SW 1271 (cell line): ENCODE measurements at places on chromosomes 12 and 14.

- no peak for DNase-seq
Measured at GRCh38 chr14:67566908-67567307, 33.2 kb downstream of the PIGH start.

GRCh38 chr12:66190519-66191370 lies 1.7 kb downstream of the IRAK3 start:
- DNase-seq, result no peak

DNA sequence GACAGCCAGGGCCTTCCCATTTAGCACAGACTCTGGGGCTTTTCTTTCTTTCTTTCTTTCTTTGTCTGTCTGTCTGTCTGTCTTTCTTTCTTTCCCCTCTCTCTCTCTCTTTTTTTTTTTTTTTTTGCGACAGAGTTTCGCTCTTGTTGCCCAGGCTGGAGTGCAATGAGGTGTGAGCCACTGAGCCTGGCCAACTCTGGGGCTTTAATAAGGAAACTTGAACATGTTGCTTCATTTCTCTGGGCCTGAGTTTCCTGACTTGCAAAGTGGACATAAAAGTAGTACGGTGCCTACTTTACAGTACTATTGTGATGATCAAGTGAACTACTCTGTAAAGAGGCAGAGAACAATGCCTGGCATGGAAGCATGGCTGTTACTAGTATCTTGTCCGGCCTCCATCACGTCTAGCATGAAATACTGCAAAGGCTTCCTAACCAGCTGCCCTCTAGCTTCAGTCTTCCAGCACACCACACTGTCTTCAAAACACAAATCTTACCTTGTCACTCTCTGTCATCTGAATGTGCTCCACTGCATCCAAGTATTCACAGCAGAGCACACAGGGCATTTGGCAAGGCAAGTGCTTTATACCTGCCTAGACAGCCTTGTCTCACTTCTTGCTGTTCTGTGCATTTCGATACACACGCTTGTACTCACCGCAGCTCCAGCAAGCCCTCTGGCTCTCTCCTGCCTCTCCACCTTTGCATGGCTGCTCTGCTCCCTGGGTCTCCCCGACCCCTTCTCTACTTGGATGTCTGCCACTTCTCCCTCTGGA lies 96.7 kb downstream of the IRF2BPL start:
- no peak for DNase-seq

DNA sequence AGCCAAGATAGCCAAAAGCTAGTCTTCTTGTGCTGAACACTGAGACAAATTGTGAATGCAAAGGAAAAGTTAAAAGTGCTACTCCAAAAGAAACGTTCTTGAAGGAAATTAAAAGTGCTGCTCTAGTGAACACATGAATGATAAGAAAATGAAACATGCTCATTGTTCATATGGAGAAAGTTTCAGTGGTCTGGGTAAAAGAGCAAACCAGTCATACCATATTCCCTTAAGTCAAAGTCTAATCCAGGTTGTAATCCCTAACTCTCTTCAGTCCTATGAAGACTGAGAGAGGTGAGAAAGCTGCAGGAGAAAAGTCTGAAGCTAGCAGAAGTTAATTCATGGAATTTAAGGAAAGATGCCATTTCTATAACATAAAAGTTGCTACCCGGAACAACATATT lies 121.5 kb downstream of the MNAT1 start:
- DNase-seq, result no peak

- no peak for DNase-seq
Measured at GRCh38 chr14:104316121-104316722, 177.8 kb downstream of the KIF26A start.

- DNase-seq, result no peak
Measured at GRCh38 chr12:4172999-4173398, 100.6 kb upstream of the CCND2 start.

GRCh38 chr12:571795-572531 lies 91.3 kb downstream of the NINJ2 start:
- no peak for DNase-seq

GRCh38 chr14:28656704-28657255 lies 109.8 kb upstream of the FOXG1 start:
- no peak for DNase-seq

DNA sequence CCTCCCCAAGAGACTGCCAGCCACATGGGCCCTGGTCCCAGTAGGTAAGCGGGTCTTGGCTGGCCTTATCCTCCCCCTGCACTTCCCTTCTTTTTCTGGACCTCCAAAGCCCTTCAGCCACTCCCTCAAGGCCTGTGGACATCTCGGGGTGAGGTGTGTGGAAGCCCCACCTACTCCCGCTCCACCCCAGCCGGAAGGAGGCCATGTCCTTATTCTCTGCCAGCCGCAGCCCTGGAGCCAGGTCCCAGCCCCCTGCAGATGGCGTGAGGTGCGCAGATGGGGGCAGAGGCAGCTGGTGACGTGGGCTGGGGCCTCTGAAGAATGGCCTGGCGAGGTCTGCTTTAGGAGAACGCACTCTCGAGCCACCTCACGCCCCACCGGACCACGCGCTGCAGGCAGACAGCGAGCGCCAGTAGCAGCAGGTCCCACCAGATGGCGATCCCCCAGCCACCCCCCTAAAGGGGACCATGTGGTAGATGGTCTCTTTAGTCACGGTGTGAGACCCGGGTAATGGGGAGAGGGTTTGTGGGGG lies 167.1 kb downstream of the TSPAN9 start:
- no peak for DNase-seq

GRCh38 chr12:11776316-11776715 lies 126.8 kb downstream of the ETV6 start:
- no peak for DNase-seq

GRCh38 chr12:58291106-58291505 lies 349.7 kb downstream of the ATP23 start:
- no peak for DNase-seq

DNA sequence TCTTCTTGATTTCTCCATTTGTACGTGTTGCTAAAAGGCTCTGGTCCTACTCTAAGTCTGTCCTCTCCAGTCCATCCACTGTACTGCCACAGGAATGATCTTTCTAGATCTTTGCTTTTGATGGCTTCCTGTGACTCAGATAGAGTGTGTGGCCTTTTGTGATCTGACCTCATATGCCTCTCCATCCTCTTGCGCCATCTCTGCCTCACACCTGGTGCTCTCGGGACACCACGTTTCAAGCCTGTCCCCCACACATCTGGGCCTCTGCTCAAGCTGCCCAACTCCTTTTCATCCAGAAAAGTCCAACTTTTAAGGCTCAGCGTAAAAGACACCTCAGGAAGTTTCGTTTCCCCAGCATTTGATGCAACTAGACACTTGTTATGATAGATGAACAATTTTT lies 39.0 kb downstream of the DCAF4 start:
- DNase-seq, result peak; percentile 41

DNA sequence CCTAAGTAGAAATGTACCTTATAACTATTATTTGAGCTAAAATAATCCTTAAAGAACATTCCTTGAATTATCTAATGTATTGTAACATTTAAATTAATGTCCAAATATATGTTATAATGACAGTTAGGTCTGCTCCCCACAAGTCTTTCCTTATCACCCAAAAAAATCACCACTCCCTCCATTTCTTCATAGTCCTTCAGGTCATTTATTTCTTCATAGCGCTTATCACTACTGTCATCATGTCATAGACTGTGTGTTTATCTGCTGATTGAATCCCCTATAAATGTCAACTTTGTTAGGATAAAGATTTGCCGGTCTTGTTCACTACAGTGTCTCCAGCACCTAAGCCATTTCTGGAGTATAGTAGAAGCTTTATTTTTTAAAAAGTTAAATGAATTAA lies 12.0 kb downstream of the LUM start:
- no peak for DNase-seq

DNA sequence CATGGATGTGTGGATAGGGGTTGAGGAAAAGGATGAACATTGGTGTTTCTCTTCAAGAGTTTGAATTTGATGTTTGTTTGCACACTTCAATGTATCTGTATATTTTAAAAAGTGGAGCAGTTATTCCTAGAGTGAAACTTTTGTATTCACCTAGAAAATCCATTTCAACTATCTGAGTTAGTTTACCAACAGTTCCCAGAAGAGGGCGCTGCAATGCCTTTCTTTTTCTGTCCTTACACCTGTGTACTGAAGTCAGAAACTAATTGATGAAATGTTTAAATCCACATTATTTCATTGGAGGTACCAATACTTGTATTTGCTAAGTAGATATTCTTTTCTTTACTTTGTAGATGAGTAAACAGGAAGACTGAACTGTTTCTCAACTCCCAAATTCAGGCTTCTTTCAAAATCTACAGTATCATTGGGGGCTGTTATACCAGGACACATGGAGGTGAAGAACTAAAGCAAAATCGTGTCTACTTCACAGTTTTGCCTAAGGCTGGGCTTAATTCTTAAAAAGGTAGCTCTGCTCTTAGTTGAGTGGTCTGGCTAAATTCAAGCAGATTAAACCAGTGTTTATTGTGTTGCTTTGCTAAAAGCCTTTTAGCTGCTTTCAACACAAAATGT lies 26.6 kb upstream of the KLRB1 start:
- peak; percentile 11 for DNase-seq

DNA sequence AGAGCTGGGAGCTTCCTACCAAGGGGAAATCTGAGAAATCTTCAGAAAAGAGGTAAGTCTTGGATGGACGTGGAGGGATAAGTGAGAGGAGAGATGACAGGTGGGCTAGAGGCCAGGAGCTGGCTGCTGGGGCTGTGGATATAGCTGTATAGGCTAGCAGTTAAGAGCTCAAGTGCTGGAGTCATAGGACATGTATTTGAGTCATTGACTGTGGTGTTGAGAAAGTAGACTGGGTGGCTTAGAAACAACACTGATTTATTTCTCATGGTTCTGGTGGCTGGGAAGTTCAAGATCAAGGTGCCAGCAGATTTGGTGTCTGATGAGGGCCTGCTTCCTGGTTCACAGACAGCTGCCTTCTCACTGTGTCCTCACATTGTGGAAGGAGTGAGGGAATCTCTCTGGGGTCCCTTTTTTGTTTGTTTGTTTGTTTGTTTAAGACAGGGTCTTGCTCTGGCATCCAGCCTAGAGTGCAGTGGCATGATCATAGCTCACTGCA lies 151.1 kb upstream of the FUT8 start:
- DNase-seq, result no peak

DNA sequence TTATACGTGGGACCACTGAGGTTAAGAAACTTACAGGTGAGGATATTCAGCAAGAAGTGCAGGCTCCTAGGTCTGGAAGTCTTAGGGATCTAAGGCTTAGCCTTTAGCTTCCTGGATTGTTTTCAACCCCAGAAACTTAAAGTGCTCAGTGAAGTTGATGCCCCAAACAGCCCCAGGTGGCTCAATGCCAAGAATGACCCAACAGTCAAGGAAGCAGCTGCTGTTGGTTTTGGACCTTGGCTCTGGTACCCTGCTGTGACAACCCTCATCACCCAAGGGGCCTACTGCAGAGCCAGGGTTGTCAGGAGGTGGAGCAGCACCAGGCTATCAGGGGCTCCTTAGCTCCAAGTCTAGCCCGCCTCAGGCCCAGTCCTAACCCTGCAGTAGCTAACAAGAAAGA lies 36.8 kb downstream of the VDR start:
- DNase-seq, result no peak

- DNase-seq, result no peak
Measured at GRCh38 chr14:96281486-96281885, 25.5 kb downstream of the BDKRB1 start.

DNA sequence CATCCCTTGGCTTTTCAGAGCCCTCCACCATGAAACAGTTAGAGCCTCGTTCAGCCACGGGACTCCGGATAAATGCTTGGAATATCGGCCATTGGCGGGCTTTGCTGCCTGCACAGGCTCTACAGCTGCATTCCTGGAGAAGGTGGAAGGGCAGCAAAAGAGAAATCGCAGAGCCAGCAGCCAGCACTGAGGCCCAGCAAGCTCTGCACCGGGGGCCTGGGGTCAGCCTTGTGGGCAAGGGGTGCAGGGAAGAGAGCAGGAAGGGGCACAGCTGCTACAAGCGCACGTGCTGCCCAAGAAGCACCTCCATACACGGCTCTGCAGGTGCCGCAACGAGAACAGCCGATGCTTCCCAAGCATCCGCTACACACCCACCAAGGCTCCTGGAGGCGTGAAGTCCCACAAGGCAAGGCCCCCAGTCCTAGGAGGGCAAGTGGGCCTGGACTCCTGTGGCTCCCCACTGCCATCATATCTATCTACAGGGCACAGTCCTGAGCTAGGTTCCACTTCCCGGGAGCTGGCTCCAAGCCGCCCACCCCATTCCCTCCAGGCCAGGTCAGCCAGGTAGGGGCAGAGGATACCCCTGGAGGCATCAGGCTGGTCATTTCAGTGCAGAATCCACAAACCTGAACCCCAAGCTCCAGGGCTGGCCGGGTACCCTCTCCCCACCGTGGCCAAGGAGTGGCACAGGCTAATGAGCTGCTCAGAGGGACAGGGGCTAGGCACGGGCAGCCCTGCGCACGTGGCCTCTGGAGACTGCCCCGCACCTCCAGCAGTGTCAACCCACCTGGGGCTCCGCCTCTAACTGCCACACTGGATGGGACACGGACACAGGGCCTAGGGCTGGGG lies 40.2 kb downstream of the CCNK start:
- DNase-seq, result no peak

GRCh38 chr12:114863911-114864310 lies 179.9 kb upstream of the TBX3 start:
- DNase-seq, result no peak

DNA sequence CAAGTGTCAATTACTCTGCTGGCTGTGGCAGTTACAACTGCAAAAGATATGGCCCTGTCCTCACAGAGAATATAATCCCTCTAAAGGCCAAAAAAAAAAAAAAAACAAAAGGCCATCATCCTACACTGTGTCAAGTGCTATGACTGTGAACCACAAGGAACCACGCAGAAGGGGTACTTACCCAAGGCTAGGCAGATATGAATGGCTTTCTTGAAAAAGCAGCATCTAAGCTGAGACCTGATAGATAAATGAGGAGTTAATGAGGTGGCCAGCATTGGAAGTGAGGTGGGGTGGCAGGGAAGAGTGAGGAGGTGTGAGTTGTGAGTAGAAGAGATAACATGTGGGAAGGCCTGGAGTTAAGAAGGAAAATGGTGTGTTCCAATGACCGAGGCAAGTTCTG lies 16.4 kb upstream of the IL22 start:
- DNase-seq, result no peak

DNA sequence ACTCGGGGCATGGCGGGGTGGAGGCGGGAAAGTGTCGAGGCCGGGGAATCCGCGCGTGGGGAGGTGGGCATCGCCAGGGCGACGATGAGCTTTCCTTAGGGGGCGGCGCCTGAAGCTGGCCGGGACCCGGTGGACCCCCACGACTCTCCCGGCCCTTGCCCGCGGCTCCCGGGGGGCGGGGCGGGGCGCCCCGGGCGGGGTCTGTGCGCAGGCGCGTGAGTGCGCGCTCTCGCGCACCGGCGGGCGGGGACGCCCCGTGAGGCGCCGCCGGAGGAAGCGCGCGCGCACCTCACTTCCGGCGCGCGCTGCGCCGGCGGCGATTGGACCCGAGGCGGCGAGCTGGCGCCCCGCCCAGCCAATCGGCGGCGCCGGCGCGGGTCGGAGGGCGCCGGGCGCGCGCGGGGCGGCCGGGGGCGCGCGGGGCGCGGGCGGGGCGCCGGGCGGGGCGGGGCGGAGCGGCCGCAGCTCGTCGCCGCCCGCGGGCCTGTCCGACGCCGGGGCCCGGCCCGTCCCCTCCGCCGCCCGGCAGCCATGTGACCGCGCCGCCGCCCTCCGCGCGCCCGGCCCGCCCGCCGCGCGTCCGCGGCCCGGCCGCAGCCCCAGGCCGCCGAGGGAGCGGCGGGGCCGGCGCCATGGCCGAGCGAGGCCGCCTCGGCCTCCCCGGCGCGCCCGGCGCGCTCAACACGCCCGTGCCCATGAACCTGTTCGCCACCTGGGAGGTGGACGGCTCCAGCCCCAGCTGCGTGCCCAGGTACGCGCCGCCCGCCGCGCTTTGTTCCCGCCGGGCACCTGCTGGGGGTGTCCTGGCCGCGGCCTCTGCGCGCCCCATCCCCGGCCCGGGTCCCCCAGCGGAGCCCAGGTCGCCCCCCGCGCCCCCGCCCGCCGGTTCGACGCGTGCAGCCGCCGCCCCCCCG lies at the start of gene PACS2:
Gene PACS2 (plus strand): TSS at position 462 of the 914 bp plus-strand sequence. CDS start 171 bp downstream, at position 633.
- peak; percentile 27 for DNase-seq

GRCh38 chr12:98618952-98619351 lies 25.5 kb downstream of the SLC25A3 start:
- DNase-seq, result no peak
